ENCODE measurements at places on chromosomes 16 and 17.

DNA sequence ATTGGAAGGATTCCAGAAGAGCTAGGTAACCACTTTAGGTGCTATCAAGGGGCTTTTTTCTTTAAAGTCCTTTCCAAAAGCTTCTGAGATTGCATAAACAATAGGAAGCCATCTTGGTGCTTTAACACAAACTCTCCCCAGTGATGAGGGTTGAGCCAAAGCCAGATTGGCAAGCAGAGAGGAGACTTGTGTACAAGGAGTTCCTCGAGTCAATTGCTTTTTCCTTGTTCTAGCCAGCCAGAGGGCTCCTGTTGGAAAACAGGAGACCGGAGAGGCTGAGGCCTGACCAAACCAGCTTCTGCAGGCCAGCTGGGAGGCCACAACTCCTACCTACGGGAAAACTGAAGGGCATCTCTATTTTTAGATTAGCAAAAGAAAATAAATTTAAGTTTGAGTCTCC lies 46.5 kb downstream of the MAPT start:
- no peak for DNase-seq

GRCh38 chr17:13788385-13788784 lies 186.7 kb upstream of the HS3ST3A1 start:
- no peak for DNase-seq

- no peak for DNase-seq
These were observed 7.0 kb downstream of the ARMC7 start for GRCh38 chr17:75116737-75117136.

DNA sequence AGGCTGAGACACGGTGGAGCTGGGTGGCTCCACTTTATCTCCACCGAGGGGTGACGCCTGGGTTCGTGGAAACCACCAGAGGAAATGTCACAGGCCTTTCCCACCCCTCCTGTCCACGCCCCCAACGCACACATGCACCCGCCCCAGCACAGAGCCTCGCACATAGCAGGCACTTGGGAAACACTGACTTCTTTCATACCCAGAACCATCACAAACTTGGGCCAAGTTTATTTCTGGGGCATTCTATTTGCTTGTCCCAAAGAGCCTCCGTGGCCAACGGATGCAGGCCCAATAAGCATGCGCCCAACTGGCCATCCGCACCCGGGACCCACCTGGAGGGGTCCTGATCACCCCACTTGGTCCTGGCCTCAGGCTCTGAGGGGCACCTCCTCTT lies 3.3 kb downstream of the BCAR1 start:
- DNase-seq: no peak

GRCh38 chr17:46758614-46759013 lies 59.9 kb downstream of the WNT3 start:
- no peak for DNase-seq

- DNase-seq: no peak
These were observed 312.7 kb upstream of the CCL2 start for GRCh38 chr17:33942414-33942813.
